ENCODE measurements at places on chromosomes 12 and 14.

GRCh38 chr12:13215056-13215455, 18.5 kb downstream of the EMP1 start:
- no peak for DNase-seq

DNA sequence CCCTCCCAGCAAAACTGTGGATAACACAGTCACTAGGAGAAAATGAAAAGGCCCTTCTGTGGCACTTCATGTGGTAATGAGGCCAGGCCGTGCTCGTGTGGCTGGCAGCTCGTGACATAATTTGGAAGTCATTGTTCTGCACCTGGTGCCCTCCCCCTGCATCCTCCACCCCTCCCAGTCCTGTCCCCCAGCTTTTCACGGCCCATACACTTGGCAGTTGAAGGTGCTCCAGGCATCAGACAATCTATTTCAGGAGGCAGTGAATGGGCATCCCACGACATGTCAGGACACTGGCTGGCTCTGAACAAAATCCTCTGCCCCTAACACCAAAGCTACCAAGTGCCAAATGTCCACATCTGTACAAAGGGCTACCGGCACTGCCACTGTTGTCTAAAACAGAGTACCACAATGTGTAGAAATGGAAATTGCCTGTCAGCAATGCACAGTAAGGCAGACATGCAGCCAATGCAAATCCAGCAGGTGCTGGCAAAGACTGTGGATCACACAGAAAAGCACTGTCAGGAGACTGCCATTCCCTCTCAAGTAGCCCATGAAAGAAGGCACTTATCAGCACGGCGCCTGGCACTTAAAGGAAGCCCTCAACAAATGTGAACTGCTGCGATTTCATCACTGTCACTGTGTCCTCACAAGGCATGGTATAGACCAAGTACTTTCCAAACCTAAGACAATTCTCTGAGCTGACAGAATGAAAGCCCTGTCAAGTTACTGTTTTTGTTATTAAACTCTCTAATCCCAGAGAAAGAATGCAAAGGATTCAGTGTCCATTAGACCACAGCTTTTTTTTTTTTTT, 39.1 kb downstream of the CORO1C start:
- DNase-seq: no peak

DNA sequence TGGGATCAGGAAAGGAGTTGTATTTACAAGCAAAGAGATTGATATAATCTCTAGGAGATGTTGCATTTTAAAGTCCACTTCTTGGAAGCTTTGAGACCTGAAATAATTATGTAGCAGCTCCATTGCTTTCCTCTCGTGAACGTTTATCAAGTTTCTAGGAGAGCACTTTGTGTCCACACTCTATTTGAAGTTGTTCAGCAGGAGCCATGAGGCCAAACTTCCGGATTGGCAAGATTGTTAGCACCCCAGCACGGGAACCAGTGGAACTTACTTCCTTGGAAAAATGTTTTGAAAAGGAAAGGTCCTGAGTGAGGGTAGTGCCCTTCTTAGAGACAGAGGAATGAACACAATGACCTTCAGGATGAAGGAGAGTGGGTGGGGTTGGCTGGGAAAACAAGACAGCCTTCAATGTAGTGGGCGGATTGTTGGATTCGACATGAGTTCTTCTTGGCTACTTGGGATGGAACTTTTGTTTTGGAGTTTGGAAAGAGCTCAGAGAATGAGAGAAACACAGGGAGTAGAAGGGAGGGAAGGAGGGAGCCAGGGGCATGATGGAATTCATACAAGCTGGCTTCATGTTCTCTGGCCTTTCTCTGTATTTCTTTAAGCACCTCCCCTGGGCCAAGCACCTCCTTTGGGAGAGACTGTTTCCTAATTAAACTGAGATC, 23.8 kb upstream of the CISTR start:
- no peak for DNase-seq

DNA sequence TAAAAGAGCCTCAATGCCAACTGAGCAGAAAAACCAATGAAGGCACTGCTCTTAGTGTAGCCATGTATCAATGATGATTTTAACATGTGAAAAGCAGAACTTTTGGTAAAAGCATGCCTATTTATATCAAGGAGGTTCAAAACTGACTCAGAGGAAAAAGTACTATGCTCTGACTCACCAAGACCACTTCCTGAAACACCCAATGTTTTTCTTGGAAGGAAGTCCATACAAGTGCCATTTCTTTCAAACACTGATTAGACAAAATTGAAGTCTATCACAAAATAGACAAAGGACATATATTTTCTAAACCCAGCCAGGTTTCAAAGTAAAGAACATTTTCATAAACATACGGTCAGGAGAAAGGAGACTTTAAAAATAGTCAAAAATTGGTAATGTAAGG, 88.6 kb downstream of the EPS8 start:
- no peak for DNase-seq

DNA sequence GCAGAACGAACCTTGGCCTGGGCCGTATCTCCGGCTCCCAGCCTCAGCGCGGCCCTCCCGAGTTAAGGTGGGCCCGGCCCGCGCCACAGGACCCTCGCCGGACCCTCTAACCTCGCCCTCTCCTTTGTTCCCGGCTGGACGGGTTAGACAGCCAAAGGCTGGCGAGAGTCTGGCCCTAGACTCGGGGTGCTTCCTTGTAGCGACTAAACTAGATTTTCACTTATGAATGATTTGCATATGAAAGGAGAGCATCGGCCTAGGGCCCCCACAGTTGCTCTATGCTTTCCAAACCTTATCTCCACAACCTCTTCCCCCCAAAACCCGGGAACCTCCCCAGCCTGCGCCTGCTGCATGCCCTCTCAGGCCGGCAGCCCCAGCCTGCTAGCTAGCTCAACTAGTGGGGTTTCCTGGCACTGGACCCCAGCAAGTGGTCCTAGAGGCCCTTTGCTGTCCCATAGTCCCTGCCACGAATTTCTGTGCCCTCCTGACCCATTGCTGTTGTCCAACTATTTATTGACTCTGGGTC, 2.0 kb downstream of the HOXC5 start:
- no peak for DNase-seq

GRCh38 chr14:46344327-46344937, 307.1 kb downstream of the RPL10L start:
- DNase-seq: no peak

GRCh38 chr12:120979862-120980696, 1.7 kb downstream of the HNF1A start:
- no peak for DNase-seq

DNA sequence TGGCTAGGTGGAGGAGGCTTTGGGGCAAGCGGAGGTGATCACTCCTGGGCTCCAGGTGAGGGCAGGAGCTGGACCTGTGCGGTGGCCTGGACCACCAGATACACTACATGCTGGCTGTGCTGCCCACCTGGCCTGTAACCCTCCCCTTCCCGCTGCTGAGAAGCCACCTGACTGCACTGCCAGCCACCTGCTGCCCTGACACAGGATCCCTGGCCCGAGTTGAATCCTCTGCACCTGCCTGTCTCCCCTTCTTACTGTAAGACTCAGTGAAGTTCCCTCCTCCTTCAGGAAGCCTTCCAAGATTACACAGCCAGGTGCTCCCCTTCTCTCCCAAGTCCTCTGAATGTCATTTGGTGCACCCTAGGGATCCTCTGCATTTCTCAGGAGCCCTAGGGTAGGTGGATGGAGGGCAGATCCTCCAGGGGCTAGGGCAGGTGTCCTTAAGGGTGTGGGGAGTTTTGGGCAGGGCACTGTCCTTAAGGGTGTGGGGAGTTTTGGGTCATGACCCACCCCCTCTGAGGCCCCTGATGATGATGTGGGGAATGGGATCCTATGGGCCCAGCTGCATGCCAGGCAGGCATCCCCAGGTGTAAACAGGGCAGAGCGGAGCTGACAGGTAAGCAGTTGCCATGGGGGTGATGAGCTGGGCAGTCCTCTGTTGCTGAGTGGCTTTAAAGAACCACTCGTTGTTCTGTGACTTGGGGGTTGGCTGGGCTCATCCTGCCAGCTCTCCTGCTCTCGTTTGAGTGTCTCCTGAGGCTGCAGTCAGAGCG, 6.7 kb upstream of the MTA1 start:
- peak; percentile 17 for DNase-seq

DNA sequence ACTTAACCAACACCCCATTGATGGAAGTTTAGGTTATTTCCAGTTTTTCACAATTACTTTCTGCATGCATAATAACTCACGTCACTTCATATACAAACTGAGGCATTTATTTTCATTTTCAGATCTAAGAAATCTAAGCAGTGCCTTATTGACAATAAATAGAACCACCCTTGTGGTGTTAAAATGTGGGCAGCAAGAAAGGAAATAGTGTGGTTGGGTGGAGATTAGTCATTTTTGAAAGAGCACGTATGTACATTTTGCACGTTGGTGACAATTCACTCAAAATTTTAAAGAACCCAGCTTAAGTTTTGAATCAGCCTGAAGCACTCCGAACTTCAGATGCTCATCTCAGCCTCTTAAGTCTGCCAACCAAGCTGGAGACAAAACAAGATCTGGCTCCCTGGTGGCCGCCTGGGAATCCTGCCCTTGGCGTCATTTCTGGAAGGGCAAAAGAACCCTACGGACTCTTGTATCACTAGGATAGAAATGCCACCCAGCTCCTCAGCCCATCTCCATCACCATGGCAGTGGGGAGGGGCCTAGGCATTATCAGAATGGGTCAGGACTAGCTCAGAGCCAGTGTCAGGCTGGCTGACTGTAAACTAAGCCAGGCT, 89.5 kb upstream of the BCL2L14 start:
- no peak for DNase-seq

DNA sequence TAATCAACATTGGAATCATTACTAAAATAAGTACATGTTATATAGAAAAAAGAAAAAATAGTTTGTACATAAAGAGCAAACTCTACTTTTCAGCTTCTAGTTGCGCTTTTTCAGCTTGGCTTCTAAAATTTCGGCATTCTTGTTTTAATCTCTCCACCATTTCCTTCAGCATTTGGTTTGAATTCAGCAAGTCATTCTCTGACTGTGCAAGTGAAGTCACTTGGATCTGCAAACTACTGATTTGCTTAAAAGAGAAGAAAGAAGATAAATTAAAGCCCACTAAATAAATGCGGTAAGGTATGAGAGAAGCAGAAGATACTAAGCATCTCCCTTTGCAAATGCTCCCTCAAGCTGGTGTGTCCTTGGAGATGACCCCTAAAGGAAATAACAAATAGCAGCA, 126.3 kb downstream of the CEP83 start:
- DNase-seq: no peak

Data from GM12892 (cell line).